Breast epithelium (tissue), 4 donors: ENCODE measurements at places on chromosomes 4 and X. TPM values are rescaled to one million over a fixed set of nuclear protein-coding genes. Genes with fewer than 3 reads are reported as not detected.

GRCh38 chr4:158609116-158609515, 62.6 kb downstream of the C4orf46 start:
- no peak for DNase-seq
- H3K27me3 ChIP-seq, result no peaks in the 10 kb centered on the region
- H3K4me3 ChIP-seq, result no peak overlapping the region
- no peaks in the 10 kb centered on the region for H3K4me1 ChIP-seq
- H3K36me3 ChIP-seq, result no peaks in the 10 kb centered on the region
- no peak overlapping the region for H3K27ac ChIP-seq

GRCh38 chrX:15241301-15241700, 28.6 kb downstream of the ASB9 start:
- no peak for DNase-seq
- H3K27me3 ChIP-seq, result peaks cover 31% of the 10 kb centered on the region
- H3K4me3 ChIP-seq, result no peak overlapping the region
- H3K4me1 ChIP-seq, result no peaks in the 10 kb centered on the region
- H3K36me3 ChIP-seq, result no peaks in the 10 kb centered on the region

IL21 gene
- not detected for total RNA-seq

DNA sequence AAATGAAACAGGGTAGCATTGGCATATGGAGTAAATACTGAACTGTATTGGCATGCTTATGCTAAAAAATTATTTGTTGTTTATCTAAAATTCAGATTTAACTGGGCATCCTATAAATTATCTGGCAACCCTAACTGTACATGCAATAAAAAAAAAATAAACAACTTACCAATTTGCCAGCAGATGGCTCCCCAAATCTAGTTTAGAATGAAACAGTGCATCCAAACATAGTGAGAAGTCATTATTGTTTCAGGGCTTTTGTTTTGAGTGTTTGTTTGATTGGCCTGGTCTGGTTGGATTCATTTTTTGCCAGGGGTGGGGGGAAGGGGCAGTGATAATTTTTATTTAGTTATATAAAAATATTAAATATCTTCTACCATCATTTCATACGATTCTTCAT, 12.8 kb upstream of the NSUN7 start:
- H3K27me3 ChIP-seq, result no peaks in the 10 kb centered on the region
- H3K4me1 ChIP-seq, result no peaks in the 10 kb centered on the region
- H3K36me3 ChIP-seq, result no peaks in the 10 kb centered on the region

ODAM gene
- not detected for total RNA-seq

DNA sequence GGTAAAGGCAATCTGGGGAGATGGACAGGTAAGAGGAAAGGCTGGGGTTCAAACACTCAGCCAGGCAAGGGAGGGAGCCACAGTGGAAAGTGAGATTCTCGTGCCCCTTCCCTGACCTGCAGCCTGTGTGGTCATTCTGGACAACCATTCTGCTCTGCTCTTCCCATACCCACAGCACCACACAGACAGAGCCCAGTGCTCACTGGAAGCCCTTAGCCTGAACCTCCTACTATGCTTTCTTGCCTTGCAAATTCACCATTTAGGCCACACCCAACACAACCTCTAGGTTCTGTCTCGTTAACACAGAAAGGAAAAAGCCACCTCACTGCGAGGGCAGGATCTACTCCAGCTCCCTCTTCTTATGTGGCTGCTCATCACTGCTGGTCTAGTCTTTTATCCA, 92.7 kb downstream of the SHISA3 start:
- no peaks in the 10 kb centered on the region for H3K36me3 ChIP-seq
- no peak overlapping the region for H3K27ac ChIP-seq
- DNase-seq, result no peak
- no peaks in the 10 kb centered on the region for H3K4me1 ChIP-seq
- H3K4me3 ChIP-seq, result no peak overlapping the region

P2RY10 gene
- total RNA-seq, result 2.2 TPM

ARAP2 gene
- 21.3 TPM for total RNA-seq

DNA sequence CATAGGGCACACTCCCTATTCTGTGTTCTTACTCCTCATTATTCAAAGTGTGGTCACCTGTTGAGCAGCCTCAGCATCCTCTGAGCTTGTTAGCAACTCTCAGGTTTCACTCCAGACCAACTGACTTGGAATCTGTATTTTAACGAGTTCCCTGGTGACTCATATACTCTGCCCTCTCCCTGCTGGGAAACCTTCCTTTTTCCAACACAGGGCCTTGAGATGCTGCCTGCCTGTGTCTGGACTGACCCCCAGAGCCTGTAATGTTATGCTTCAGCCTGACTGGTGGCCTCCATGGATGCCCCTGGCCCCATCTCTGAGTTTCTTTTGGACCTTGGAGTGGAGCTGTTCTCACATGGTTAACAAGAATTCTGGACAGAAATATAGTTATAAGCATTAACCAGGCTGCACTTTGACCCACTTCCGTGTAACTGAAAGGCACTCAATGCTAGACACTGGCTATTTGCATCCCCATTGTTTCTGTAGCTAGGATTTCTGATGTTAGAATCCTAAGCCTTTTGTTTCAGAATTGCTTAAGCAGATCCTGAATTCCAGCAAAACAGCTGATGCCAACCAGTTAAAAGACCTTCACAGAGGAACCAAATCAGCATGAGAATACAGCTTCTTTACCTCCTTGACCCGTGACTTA, 262.6 kb downstream of the STIM2 start:
- H3K27me3 ChIP-seq, result no peaks in the 10 kb centered on the region
- no peak for DNase-seq
- H3K4me1 ChIP-seq, result no peaks in the 10 kb centered on the region
- H3K4me3 ChIP-seq, result no peak overlapping the region
- no peak overlapping the region for H3K27ac ChIP-seq

- no peaks in the 10 kb centered on the region for H3K36me3 ChIP-seq
- peaks cover 47% of the 10 kb centered on the region for H3K27me3 ChIP-seq
- DNase-seq, result no peak
- H3K4me1 ChIP-seq, result no peaks in the 10 kb centered on the region
- H3K27ac ChIP-seq, result no peak overlapping the region
Observed at GRCh38 chr4:6338175-6338950, 68.7 kb downstream of the WFS1 start.

GRCh38 chr4:153365003-153365402, 20.5 kb downstream of the MND1 start:
- H3K4me3 ChIP-seq, result no peak overlapping the region

GPR34 gene
- 18.0 TPM for total RNA-seq

DNA sequence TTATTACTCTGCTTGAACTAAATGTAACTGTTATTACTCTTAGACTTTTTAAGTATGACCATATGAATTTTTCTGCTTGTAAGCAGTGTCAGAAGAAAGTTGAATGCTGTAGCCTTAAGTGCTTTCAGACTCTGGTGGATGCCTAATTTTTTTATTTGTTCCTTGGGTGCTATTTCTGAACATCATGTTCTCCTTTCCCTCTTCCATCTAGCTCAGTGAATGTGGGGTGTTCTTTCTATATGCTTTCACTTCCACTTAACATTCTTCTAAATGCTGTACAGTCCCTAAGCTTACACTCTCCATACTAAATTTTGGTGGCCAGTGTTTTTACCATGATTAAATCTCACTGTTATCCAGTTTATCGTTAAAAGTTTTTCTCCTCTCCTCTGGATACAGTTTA, 3.6 kb downstream of the DCK start:
- no peak overlapping the region for H3K27ac ChIP-seq
- no peaks in the 10 kb centered on the region for H3K27me3 ChIP-seq
- DNase-seq, result no peak
- H3K36me3 ChIP-seq, result no peaks in the 10 kb centered on the region
- no peaks in the 10 kb centered on the region for H3K4me1 ChIP-seq

GRCh38 chrX:2499507-2499906, 1.3 kb downstream of the DHRSX start:
- H3K27me3 ChIP-seq, result no peaks in the 10 kb centered on the region
- no peaks in the 10 kb centered on the region for H3K4me1 ChIP-seq
- H3K27ac ChIP-seq, result peak overlapping the region; percentile 84
- DNase-seq, result no peak
- H3K36me3 ChIP-seq, result no peaks in the 10 kb centered on the region

NPNT gene
- total RNA-seq, result 1.4 TPM

GPC4 gene
- 7.7 TPM for total RNA-seq

UGT2A3 gene
- not detected for total RNA-seq

DNA sequence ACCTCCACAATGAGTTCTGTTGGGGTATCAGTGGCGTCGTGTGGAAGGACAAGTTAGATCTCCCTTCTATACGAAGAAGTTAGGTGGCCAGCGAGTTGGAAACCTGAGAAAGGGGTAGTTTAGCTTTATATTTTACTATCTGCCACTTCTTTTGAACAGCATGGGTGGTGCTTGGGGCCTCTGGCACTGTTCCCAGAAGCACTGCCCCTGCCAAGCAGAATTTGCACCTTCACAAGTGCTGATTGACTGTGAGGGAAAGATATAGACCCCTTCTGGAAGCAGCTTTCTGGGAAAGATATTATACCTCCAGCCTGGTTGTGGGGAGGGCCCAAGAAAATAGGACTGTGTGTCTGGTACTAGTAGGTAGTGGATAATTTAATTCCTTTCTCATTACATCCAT, 246.9 kb downstream of the FBXO8 start:
- no peak for DNase-seq
- no peaks in the 10 kb centered on the region for H3K36me3 ChIP-seq
- H3K4me3 ChIP-seq, result no peak overlapping the region
- no peaks in the 10 kb centered on the region for H3K4me1 ChIP-seq
- no peaks in the 10 kb centered on the region for H3K27me3 ChIP-seq

DNA sequence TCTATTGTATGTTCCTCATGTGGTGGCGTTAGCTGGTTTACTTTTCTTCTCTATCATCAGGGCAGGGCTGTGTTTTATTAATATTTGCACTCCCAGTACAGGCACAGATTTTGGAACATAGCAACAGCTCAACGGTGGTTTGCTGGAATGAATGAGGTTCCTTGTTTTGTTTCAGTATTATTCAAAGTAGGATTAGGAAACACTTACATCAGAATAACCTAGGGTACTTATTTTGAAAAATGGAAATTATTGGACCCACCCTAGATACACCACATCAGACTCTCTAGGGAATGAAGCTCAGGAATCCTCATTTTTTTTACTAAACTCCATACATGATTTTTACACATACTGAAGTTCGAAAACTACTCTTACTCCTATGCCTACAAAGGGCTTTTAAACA, 108.8 kb upstream of the ENPEP start:
- H3K27ac ChIP-seq, result no peak overlapping the region
- H3K27me3 ChIP-seq, result no peaks in the 10 kb centered on the region
- no peak overlapping the region for H3K4me3 ChIP-seq
- no peaks in the 10 kb centered on the region for H3K4me1 ChIP-seq

SPANXA1 gene
- not detected for total RNA-seq

DNA sequence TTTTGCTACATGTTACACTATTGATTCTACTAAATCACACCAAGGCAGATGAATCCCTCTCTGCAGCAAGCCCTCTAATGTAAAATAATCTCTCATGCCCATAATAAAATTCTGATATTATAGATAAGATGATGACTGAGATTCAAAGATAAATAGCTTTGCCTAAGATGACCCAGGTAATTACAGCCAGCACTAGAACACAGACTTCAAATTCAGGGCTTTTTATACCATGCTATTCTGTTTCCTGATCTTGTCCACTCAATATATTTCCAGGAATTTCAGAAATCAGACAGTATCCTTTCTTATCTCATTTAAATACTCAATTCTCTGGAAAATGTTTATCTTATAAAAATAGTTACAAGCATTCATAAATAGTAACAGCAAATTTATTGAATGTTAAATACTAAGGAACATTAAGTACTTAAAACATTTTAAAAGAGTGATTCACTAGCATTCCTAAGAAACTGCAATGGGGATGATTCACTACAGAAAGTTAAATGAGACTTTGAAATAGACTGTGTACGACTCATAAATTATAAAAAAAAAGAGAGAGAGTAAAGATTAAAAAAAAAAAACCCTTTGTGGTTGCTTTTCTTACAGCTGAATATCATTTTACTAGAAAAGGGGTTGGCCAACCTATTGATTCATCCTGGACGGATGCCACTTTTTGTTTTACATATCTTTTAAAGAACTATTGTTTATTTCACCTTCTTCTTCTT, 45.8 kb upstream of the IL21 start:
- H3K4me3 ChIP-seq, result no peak overlapping the region
- no peaks in the 10 kb centered on the region for H3K36me3 ChIP-seq
- no peak overlapping the region for H3K27ac ChIP-seq

DNA sequence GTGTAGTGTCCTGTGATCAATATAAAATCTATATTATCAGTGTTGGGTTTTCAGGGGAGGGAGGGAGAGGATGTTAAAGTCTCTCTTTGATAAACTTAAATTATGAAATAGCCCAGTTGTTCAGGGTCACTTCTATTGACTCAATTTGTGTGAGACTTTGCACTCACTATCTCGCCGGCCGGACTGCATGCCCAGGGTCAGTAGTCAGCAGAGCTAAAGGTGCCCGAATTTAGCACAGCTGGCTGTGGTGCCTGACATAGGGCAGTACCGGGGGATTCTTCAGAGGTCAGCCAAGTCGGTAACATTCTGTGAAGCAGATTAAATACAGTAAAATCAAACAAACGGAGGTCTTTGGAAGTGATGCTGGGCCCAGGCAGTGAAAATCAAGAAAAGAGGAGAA, 19.2 kb downstream of the GABRQ start:
- no peaks in the 10 kb centered on the region for H3K4me1 ChIP-seq
- H3K27me3 ChIP-seq, result peaks cover 67% of the 10 kb centered on the region
- no peak overlapping the region for H3K4me3 ChIP-seq
- no peak for DNase-seq

GLA gene
- total RNA-seq, result 20.5 TPM

DNA sequence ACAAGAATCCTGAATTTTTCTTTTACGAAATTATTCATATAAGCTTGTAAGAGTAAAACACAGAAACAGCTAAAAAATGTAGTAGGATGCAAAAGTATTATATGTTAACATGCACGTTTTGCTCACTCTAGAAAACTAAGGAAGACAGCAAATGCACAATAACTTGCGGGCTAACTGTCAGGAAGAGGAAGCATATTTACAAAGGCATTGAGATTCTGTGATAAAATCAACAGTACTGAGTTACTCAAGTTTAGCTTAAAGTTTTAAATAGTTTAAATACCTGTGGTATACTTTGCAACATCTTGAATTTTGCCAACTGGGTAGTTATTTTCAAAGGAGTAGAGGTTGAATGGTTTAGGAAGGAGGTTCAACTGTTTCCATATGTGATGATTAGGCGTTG, 37.0 kb downstream of the SH2D1A start:
- no peak overlapping the region for H3K27ac ChIP-seq
- no peak overlapping the region for H3K4me3 ChIP-seq
- no peaks in the 10 kb centered on the region for H3K36me3 ChIP-seq
- H3K4me1 ChIP-seq, result no peaks in the 10 kb centered on the region
- H3K27me3 ChIP-seq, result peaks cover 32% of the 10 kb centered on the region

PPARGC1A gene
- total RNA-seq, result 6.1 TPM

- H3K4me1 ChIP-seq, result no peaks in the 10 kb centered on the region
- no peak overlapping the region for H3K4me3 ChIP-seq
- H3K36me3 ChIP-seq, result no peaks in the 10 kb centered on the region
Observed at GRCh38 chr4:3446631-3447320, 5.0 kb downstream of the HGFAC start.

LSM6 gene
- total RNA-seq, result 38.4 TPM

SFRP2 gene
- total RNA-seq, result 54.1 TPM

- no peaks in the 10 kb centered on the region for H3K27me3 ChIP-seq
- H3K4me1 ChIP-seq, result no peaks in the 10 kb centered on the region
- H3K4me3 ChIP-seq, result no peak overlapping the region
Observed at GRCh38 chr4:184163813-184164212, 53.9 kb downstream of the ENPP6 start.

GRCh38 chr4:53659112-53659511, 67.8 kb upstream of the LNX1 start:
- no peaks in the 10 kb centered on the region for H3K4me1 ChIP-seq
- no peak for DNase-seq
- peak overlapping the region; percentile 6 for H3K27ac ChIP-seq
- no peaks in the 10 kb centered on the region for H3K27me3 ChIP-seq

PABPC1L2B gene
- not detected for total RNA-seq

GRCh38 chrX:37779857-37780256, at the start of gene CYBB:
CYBB (plus strand) TSS chrX:37780059; CDS start chrX:37780078, 19 bp downstream.
- no peaks in the 10 kb centered on the region for H3K36me3 ChIP-seq
- no peak for DNase-seq
- H3K4me3 ChIP-seq, result no peak within 1 kb of the TSS
- no peaks in the 10 kb centered on the region for H3K27me3 ChIP-seq
- no peaks in the 10 kb centered on the region for H3K4me1 ChIP-seq
